ENCODE measurements at places on chromosomes 11 and 22.

DNA sequence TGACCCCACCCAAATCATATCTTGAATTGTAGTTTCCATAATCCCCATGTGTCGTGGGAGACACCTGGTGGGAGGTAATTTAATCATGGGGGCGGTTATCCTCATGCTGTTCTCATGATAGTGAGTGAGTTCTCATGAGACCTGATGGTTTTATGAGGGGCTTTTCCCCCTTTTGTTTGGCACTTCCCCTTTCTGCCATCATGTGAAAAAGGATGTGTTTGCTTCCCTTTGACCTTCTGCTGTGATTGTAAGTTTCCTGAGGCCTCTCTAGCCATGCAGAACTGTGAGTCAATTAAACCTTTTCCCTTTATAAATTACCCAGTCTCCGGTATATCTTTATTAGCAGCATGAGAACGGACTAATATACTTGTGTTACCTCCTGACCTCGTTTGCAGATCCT lies 156.6 kb upstream of the MTNR1B start:
- no peak for DNase-seq

DNA sequence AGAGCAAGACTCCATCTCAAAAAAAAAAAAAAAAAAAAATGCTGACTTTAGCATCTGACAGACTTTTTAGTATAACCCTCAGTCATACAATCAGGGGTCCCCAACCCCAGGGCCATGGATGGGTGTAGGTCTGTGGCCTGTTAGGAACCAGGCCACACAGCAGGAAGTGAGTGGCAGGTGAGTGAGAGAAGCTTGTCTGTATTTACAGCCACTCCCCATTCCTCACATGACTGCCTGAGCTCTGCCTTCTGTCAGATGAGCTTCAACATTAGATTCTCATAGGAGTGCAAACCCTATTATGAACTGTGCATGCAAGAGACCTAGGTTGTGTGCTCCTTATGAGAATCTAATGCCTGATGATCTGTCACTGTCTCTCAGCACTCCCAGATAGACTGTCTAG lies 3.3 kb downstream of the FAM227A start:
- no peak for DNase-seq

DNA sequence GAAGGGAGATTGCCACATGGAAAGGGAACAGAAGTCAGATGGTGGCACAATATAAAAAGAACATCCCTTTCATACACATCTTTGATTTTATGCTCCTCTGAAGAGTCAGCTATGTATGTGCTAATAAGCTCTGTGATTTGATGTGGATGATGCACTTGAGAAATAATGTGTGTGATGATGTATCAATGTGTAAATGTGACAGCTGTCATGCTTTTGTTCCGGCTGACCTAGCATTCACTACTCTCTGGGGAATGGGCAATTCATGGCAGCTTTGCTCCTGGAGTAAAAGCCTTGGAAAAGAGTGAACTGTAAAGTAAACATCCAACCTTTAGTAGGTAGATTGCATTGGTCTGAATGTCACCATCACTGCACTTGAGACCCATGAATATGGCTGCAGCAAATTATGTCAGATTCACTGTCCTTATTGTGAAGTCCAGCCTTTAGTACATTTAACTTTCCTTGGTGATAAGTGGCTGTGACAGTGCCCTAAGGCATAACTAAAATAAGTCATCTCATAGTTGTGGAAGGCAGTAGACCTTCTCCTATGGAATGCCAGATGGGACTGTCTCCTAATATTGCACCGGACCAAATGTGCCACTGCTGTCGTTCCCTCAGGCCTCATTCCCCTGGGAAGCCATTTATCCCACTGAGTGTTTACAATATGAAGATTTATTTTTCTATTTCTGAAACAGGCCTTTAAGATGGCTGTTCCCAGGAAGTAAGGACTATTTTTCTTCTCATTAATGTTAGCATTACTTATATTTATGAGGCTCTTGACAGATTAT lies 178.2 kb upstream of the CCDC90B start:
- no peak for DNase-seq

- no peak for DNase-seq
Observed at GRCh38 chr11:1116104-1116503, 41.4 kb downstream of the MUC2 start.

DNA sequence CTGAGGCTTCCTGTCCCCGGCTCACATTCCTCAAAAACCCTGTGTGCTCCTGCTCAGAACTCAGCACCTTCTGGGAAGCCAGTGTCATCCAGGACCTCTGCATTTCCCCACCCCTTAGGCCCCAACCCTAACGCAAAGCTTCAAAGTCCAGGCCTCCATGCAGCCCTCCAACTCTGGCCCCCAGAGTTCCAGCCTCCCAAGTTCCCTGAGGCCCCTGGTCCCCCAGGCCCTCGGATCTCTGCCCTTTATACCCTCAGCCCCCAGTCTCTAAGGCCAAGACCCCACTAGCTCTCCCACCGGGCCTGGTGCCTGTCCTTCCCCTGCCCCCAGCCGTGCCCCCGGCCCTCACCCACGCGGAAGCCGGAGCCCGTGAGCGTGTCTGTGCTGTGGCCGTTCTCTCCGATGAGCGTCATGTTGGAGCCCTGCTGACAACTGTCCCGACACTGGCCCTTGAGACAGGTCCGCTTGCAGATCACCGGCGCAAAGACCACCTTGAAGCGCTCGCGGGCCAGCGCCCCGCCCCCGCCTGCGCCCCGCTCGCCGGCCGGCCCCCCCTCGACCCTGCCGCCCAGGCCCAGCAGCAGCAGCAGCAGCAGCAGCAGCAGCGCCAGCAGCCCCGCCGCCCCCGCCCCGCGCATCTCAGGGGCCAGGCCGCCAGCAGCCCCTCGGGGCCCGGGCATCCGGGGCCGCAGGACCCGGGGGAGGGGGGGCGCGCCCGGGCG lies 718 bp downstream of the LTBP3 start:
- no peak for DNase-seq

DNA sequence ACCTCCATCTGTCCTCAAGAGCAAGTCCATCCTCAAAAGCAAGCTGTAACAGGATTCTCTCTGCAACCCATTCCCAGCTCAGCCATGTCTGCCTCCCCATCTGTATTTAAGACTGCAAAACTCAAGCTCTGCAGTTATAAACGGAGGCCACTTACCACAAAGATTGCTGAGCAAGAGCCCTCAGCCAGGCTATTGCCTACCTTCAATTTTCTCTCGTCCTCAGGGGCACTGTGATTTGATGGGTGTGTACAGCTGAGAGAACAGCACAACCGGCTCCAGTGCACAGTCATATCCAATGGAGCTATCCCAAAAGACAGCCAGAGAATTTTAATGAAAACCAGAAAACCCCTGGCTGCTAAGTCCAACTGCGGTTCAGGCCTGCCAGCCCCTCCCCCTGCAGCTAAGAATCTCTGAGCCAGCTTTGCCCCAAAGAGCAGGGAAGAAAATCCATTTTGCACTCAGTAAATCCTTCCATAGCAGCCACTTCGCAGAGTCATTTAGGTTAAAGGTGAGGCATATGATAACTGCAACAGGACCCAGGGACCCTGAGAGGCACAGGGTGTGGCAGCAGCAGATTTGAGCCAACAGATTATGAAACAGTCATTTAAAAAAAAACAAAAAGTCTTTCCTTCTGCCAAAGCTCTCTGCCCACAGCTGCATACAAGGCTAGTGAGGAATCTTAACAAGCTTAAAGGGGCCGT lies 37.6 kb downstream of the RAB30 start:
- DNase-seq: no peak

GRCh38 chr11:77669848-77670511 lies 32.4 kb upstream of the CLNS1A start:
- no peak for DNase-seq

- DNase-seq: no peak
Observed at GRCh38 chr11:75160220-75160757, 9.4 kb downstream of the SLCO2B1 start.

GRCh38 chr11:41382927-41383326 lies 76.5 kb downstream of the LRRC4C start:
- no peak for DNase-seq

DNA sequence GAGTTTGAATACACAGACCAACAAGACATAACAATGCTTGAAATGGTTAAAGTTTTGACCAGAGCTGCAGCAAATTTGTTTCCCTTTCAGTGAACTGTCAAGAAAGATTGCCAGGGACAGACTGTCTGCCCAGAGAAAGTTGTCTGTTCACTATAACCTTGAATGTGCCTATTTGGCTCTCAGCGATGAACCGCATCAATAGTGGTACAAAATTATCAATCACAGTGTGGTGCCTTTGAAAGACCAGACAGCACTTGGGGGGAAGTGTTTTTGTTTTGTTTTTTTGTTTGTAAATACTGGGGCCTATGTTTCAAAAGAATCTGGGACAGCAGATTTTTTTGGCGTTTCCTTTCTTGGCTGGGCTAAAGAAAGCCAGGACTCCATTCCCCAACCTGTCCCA lies 123.1 kb downstream of the CD44 start:
- DNase-seq: no peak

GRCh38 chr11:131980888-131981668 lies 610.7 kb downstream of the NTM start:
- DNase-seq: no peak

- no peak for DNase-seq
Observed at GRCh38 chr11:119729951-119730613, 1.1 kb upstream of the NECTIN1 start.

DNA sequence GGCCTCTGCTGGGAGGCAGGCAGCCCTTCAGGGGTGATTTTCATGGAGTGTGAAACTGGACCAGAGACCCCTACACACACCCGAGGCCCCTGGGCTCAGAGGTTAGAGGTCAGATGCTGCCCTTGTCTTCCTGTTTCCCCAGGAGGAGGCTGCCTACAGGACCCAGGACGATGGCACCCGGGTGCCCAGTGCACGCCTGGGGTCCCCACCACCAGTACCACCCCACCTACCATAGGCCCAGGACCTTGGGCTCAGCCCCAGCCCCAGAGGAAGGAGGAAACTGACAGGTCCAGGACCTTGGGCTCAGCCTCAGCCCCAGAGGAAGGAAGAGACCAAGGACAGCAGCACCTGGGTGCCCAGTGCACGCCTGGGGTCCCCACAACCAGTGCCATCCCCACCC lies 79.2 kb downstream of the BRD1 start:
- no peak for DNase-seq

GRCh38 chr11:57978686-57979531 lies 44.8 kb upstream of the OR9Q1 start:
- no peak for DNase-seq
